Gastroesophageal sphincter (tissue), 4 donors: ENCODE measurements at places on chromosomes 7 and 10. TPM values are rescaled to one million over a fixed set of nuclear protein-coding genes. Genes with fewer than 3 reads are reported as not detected.
A peak's percentile ranks its signal among the peaks of the same experiment; 100 is the strongest.

DNA sequence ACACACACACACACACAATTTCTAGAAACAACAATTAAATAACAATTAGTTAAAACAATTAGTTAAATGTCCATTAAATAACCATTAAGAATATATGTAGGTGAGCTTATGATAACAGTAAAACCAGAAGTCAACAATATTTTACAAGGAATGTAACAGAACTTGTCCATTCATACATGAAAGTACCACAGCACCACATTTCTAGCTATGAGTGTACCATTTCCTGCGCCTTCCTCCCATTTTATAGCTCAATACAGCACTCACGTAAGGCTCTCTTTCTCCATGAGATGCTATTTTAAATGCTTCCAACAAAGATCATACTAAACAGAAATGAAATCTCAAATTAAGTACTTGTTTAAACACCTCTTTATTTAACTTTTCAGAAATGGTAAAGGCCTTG, 367.3 kb upstream of the ZWINT start:
- ATAC-seq, result no peak

DNA sequence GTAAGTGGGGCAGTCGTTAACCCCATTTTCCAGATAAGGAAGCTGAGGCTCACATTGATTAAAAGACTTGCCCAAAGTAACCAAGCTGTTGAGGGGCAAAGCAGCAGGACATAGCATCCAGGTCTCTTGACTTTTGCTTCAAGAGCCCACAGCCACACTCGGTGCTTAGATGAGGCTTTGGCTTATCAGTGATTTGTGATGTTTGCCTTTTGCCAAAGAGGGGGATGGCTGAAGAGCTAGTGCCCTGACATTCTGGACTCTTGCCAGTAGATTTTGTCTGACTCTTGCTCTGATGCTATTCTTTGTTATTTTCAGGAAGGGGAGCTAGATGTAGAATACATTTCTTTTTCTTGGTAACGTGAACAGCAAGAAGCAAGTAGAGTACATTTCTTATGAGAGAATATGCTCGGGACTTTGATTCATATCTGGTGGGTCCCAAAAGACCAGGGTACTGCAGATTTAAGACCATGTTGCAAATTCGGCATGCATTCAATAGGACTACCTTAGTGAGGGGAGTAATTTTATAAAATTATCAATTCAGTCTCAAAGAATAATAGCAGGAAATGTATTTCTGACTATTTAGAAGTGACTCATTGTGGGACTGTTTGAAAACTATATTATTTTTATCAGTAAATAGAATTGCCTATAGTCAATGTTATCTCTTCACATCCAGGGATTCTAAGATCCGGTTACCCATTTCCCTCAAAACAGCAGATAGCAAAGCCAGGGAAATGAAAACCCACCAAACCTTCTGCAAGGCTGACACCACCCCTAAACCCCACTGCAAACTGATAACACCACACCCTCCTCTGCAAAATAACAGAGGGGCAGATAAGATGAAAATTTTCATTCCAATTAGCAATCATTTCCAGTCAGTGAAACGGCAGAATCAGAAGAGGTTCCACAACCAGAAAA, 180.0 kb upstream of the BMPER start:
- no peak for ATAC-seq

DNA sequence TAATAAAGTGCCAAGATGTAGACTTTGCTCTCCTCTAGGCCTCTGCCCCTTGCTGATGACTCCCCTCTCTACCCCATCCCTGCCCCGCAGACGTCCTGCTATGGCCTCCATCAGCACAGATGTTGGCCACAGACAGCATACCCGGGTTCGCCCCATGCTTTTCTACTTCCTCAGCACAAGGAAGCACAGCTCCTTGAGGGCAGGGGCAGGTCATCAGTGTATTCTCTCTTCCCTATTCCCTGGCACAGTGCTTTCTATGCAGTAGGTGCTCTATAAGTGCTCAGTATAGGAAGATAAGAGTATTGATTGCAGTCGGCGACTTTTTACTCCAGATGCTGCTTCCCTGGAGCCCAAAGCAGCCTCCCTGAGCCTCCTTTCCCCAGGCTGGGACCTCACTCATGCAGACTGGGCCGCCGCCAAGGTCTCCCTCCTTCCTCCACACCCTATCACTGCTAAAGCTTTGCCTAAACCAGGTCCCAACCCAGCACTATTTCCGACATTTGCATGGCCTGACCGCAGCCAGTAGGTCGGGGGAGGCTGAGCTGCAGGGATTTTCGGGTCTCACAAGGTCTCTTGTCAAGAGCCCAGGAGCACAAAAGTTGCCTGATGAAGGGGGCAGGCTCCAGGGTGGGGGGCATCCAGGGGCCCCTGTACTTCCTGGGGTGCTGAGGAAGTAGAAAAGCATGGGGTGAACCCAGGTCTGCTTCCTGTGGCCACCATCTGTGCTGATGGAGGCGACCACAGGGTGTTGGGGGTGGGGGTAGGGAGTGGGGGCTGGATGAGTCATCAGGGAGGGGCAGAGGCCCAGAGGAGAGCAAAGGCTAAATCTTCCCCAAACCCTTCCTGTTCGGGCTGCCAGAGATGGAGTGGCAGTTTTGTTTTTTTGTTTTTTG, 8.0 kb downstream of the CALHM3 start:
- ATAC-seq, result peak; percentile 75

DNA sequence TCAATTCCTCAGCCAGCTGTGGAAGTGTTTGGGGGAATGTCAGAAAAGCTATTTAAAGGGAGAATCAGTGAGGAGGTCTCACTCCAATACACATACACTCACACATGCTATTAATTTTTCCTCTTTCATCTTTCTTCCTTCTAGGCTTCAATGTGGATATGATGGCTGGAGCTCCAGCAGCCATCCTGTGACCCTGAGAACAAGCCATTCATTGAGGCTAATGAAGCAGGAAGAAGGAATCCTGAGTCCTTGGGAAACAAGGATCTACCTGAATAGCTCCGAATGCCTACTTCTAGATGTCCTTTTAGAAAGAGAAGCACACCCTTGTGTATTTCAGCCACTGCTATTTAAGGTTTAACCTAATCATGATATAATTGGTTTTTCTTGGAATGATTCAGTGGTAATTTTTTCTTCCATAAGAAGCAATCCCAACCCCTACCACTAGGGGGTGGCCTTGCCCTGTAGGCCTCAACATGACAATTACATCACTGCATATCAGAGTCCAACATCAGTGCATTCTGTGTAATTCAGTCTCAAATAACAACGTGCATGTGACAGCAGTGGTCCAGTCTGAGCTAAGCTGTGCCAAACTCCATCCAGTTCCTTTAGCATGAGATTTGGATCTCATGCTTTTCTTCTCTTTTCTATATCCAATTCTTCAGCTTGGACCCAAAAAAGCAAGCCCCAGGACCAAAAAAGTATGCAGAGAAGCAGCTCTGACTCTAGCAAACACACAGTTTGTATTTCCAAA, 85.3 kb upstream of the ANKRD1 start:
- ATAC-seq, result peak; percentile 80

DNA sequence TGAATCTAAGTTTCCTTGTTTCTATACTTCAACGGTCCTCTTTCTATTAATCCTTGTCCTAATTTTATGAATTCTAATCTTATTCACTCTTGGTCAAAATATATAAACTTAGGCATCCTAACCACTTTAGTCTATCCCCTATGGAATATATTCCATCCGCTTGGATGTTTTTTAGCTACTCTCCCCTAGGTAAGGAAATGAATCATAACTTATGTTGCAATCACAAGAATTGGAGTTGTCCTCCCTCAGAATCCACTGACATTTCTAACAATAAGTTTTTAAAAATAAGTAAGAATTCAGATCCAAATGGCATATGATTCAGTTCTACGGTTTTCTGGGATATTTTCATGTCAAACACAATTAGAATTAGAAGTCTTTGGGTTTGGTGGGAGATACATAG, 1081.6 kb downstream of the SORCS1 start:
- ATAC-seq, result no peak

GRCh38 chr10:106866244-106866845, 298.2 kb downstream of the SORCS1 start:
- ATAC-seq, result no peak

GRCh38 chr10:70722820-70723424, 50.6 kb downstream of the ADAMTS14 start:
- no peak for ATAC-seq

The GRM3 gene
- total RNA-seq, result not detected

The ITPRID1 gene
- not detected for total RNA-seq

The BAMBI gene
- total RNA-seq, result 5.7 TPM
